Putamen (tissue), 1 donor: ENCODE measurements at places on chromosomes 2 and 18.

GRCh38 chr2:238418196-238418998 lies 8.3 kb upstream of the ASB1 start:
- no peak for DNase-seq

GRCh38 chr2:64601034-64601754 lies 52.5 kb downstream of the SERTAD2 start:
- no peak for DNase-seq

DNA sequence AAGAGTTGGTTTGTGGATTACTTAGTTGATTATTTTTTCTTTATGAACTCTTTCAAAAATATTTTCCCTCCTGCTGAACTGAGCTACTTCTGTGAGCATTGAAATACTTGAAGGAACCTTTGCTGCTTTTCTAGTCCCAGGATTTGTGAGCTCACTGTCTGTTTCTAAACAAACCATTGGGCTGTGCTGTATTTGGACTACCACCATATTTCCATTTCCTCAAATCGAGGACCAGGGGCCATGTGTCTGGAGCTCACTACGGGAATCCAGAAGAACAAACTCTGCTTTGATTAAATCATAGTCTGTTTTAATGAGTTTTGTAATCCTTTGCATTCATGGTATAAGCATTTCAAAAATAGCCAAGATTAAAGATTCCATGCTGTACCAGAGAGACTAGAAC lies 1.3 kb downstream of the MRPL33 start:
- DNase-seq = no peak

DNA sequence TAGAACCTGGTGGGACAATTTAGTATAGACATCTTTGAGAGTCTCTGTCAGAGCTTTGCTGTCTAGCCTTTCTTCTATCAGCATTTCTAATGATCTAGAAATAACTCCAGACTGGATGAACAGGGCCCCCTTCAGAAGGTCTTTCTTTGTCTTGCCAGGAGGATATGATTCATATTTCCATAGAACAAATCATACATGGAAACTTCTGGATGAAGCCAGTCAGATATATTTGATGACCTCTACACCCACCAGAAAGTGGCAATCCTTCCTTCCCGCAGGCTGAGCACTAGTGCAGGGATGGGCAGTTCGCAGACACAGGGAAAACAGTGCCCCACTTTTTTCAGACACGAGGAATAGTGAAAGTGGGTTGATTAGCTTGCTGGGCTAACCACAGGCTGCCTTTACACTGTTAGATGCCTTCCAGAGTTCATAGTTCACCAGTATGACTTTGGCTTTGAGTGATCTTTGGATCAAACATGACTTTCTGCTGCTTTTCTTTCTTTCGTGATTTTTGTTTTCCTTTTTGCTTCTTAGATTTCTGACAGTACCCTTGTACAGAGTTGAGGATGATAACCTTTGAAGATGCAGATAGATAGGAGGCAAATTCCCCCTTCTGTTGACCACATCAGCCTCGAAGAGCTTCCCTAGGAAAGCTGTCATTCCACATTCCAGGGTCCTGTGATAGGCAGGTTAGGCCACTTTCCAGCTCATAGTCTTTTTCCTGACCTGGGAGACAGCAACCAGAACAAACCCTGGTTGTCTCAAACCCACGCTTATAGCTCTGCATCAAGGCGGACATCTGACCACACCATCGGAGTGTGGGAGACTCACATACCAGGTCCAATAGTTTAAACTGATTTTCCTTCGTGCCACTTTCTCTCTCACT lies 237.0 kb downstream of the ZNF407 start:
- no peak for DNase-seq

DNA sequence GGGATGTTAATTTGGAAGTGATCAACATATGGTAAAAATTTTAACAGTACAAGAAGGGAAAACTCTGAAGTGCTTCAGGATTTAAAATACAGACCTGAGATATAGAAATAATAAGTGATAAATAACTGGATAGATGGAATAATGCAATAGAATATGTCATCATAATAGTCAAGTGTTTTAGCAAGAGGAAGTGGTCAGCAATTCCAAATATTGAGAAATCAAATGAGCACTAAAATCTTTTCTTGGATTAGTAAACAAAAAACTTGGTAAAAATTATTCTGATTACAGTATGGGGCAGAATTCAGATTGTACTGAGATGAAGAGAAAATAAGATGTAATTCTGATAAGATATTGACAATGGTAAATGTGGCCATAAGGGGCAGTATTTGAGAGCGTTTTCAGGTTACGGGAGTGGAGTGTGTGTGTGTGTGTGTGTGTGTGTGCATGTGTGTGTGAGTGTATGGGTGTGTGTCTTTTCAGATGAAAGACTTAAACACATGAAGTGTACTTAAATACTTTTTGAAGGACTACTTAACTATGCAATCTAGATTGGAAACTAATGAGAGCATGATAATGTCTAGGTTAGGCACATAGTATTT lies 217.9 kb upstream of the ITGA4 start:
- DNase-seq = no peak

GRCh38 chr2:64853894-64854293 lies 135.3 kb upstream of the SLC1A4 start:
- no peak for DNase-seq

DNA sequence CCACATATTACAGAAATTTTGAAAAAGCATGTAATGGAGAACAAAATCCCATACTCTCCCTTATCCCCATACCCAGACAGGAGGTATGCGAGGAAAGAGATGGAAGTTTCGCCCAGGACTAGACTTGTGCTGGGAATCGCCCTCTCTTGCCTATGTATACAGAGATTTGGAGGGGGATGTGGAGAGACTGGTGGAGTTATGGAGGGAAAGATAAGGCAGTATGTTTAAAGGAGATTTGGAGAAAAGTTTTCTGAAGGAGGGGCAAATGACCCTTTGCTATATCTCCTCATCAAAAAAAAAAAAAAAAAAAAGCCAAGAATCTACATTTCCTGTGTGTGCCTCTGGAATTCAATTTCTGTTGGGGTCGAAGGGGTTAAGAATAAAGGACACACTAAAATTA lies 75.3 kb downstream of the MERTK start:
- no peak for DNase-seq

DNA sequence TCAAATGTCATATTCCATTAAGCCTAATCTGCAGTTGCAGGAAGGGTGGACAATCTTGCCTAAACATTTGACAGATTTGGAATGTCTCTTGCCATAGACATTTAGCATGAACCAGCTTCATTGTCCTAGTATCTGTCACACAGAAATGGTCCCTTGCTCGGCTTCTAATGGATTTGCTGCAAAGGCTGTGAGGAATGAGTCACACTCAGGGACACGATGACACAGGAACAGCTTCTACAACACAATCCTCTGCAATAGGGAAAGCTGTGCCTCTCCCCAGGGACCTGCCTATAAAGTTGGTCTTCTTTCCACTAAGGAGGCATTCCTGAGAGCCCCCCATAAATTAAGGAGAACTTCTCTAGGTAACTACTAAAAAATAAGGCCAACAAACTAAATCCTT lies 155.1 kb upstream of the L3MBTL4 start:
- DNase-seq = no peak

GRCh38 chr2:163252199-163252598 lies 413.6 kb upstream of the KCNH7 start:
- no peak for DNase-seq
